ENCODE measurements at places on chromosomes 16 and 17.

- no peak for DNase-seq
Observed at GRCh38 chr17:27546624-27547300, 84.2 kb upstream of the LGALS9 start.

DNA sequence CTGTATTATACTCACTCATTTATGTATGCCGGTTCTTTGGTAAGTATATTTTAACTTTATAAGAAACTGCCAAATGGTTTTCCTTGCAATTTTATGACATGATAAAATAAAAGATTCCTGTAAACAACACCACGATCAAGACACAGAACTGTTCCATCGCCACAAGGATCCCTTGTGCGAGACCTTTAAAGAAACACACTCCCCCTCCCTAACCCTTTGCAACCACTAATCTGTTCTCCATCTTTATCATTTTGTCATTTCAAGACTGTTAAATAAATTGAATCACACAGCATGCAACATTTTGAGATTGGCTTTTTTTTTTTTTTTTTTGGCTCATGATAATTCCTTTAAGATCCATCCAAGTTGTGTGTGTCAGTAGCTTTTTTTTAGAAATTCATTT is 6.0 kb downstream of the ADGRG5 start:
- no peak for DNase-seq

- DNase-seq = no peak
Observed at GRCh38 chr17:56602292-56603130, 9.0 kb downstream of the NOG start.

- DNase-seq = no peak
Observed at GRCh38 chr16:1770328-1771187, 785 bp downstream of the NME3 start.

- DNase-seq = no peak
Observed at GRCh38 chr17:45251931-45252330, 10.0 kb downstream of the SPATA32 start.

GRCh38 chr16:48441863-48442279 is 56.7 kb upstream of the SIAH1 start:
- DNase-seq = no peak

GRCh38 chr17:15492791-15493692 is 25.6 kb upstream of the CDRT4 start:
- no peak for DNase-seq
